Breast epithelium (tissue), 4 donors: ENCODE measurements at places on chromosomes 4 and X. TPM values are rescaled to one million over a fixed set of nuclear protein-coding genes. Genes with fewer than 3 reads are reported as not detected.

DNA sequence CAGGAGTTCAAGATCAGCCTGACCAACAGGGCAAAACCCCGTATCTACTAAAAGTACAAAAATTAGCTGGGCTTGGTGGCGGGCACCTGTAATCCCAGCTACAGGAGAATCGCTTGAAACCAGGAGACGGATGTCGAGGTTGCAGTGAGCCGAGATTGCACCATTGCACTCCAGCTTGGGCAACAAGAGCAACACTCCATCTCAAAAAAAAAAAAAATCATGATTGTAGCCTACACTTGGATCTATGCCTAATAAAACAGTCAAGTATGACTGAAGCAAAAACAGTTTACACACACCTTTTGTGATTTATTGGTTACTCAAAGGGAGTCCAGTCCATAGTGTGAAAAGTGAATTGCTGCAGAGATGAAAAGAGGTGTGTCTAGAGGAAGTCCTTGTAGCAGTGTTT, 34.7 kb upstream of the TASL start:
- no peak overlapping the region for H3K4me3 ChIP-seq
- H3K36me3 ChIP-seq: no peaks in the 10 kb centered on the region
- H3K4me1 ChIP-seq: no peaks in the 10 kb centered on the region
- no peaks in the 10 kb centered on the region for H3K27me3 ChIP-seq

DNA sequence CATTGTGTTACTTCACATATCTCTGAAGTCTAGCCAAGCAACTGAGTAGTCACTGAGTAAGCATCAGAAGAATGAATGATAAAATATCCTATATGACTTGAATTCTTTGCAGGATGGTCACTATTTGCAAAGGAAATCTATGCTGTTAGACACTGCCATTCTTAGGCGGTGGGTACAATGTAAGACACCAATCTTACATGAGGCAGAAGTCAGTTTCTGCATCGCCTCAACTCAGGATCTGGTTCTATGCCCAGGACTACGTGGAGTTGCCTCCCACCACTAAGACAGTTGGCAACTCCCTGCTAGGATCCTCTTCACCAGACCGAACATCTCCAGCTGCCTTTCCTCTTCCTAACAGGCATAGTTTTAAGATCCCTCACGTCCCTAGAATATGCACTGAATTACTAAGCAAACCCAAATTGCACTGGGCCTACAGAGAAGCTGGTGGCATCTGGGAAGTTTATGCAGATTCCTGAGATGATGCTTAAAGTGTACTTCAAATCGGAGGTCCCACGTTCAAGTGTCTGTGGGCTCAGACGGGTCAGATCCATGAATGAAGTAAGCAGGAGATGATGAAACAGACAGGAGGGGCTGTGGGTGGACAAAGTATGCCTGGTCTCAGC, 45.6 kb downstream of the SEL1L3 start:
- H3K27ac ChIP-seq: no peak overlapping the region
- H3K4me3 ChIP-seq: no peak overlapping the region
- no peaks in the 10 kb centered on the region for H3K36me3 ChIP-seq
- no peaks in the 10 kb centered on the region for H3K27me3 ChIP-seq
- no peak for DNase-seq
- H3K4me1 ChIP-seq: no peaks in the 10 kb centered on the region

The PNMA5 gene
- total RNA-seq: not detected

- DNase-seq: no peak
- no peaks in the 10 kb centered on the region for H3K36me3 ChIP-seq
- H3K4me3 ChIP-seq: no peak overlapping the region
- H3K27me3 ChIP-seq: no peaks in the 10 kb centered on the region
- no peak overlapping the region for H3K27ac ChIP-seq
Observed at GRCh38 chr4:121554382-121554781, 142.4 kb downstream of the ANXA5 start.

GRCh38 chrX:115367951-115368350, 78.4 kb downstream of the LUZP4 start:
- H3K4me1 ChIP-seq: no peaks in the 10 kb centered on the region
- DNase-seq: no peak
- peak overlapping the region; percentile 10 for H3K27ac ChIP-seq
- H3K36me3 ChIP-seq: no peaks in the 10 kb centered on the region

The GPR50 gene
- total RNA-seq: not detected

The MAGEB1 gene
- total RNA-seq: not detected

- no peaks in the 10 kb centered on the region for H3K36me3 ChIP-seq
- H3K27ac ChIP-seq: no peak overlapping the region
- peak; percentile 70 for DNase-seq
- no peaks in the 10 kb centered on the region for H3K27me3 ChIP-seq
Observed at GRCh38 chrX:70998411-70999027, 67.6 kb upstream of the SLC7A3 start.

The CHRDL1 gene
- 37.3 TPM for total RNA-seq

DNA sequence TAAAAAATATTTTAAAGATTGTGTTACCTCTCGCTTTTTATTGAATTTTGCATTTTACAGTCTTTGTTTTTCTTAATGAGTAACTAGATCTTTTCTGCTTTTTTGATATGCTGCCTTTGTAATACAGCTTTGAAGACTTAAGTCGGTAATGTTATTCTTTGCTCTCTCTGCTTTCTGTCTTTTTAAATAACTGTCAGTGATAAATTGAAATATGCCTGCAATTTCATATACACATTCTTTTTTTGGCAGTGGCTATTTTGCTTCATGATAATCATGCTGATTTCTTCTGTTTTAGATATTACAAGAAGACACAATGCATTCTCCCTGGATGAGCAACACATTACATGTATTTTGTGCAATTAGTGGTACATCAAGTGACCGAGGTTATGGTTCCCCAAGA, 42.0 kb upstream of the IL13RA1 start:
- no peaks in the 10 kb centered on the region for H3K36me3 ChIP-seq
- peaks cover 2% of the 10 kb centered on the region for H3K4me1 ChIP-seq
- H3K27ac ChIP-seq: no peak overlapping the region
- no peak for DNase-seq
- no peak overlapping the region for H3K4me3 ChIP-seq

The SPON2 gene
- total RNA-seq: 59.4 TPM

- H3K4me1 ChIP-seq: no peaks in the 10 kb centered on the region
- no peak overlapping the region for H3K4me3 ChIP-seq
- H3K36me3 ChIP-seq: no peaks in the 10 kb centered on the region
- no peak overlapping the region for H3K27ac ChIP-seq
- H3K27me3 ChIP-seq: peaks cover 4% of the 10 kb centered on the region
Observed at GRCh38 chrX:108640817-108641216, 95.5 kb downstream of the IRS4 start.

GRCh38 chr4:128846063-128846462, 36.6 kb downstream of the JADE1 start:
- DNase-seq: no peak
- no peaks in the 10 kb centered on the region for H3K4me1 ChIP-seq
- no peaks in the 10 kb centered on the region for H3K27me3 ChIP-seq
- H3K27ac ChIP-seq: no peak overlapping the region
- H3K36me3 ChIP-seq: peaks cover 11% of the 10 kb centered on the region

GRCh38 chr4:52265781-52266525, 214.8 kb downstream of the SPATA18 start:
- no peaks in the 10 kb centered on the region for H3K27me3 ChIP-seq
- H3K27ac ChIP-seq: no peak overlapping the region
- DNase-seq: no peak
- H3K4me3 ChIP-seq: no peak overlapping the region

- H3K4me3 ChIP-seq: no peak overlapping the region
- no peak for DNase-seq
- no peak overlapping the region for H3K27ac ChIP-seq
- H3K36me3 ChIP-seq: no peaks in the 10 kb centered on the region
Observed at GRCh38 chr4:37604461-37604860, 81.7 kb downstream of the RELL1 start.

DNA sequence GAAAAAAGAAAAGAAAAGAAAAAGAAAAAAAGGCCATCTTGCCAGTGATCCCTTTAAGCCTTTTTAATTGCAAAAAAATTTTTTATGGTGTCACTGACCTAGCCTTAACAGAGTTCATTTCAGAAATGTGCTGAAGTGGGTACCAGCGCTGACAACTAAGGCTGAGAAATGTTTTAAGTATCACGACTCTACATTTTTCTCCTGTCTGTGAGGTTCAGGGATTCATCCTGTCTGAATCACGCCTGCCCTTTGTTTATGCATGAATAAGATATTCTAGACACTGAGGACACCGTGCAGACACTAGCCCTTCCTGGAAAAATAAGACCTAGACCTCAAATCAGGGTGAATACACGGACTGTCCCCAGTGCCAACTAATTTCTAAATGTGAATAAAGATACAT, 154.4 kb upstream of the NOCT start:
- DNase-seq: no peak
- no peak overlapping the region for H3K4me3 ChIP-seq
- no peaks in the 10 kb centered on the region for H3K27me3 ChIP-seq

The SPANXB1 gene
- total RNA-seq: not detected

- DNase-seq: no peak
- H3K27me3 ChIP-seq: no peaks in the 10 kb centered on the region
- no peak overlapping the region for H3K4me3 ChIP-seq
Observed at GRCh38 chrX:140343226-140343868, 161.5 kb downstream of the SOX3 start.

- no peak for DNase-seq
- peaks cover 56% of the 10 kb centered on the region for H3K27me3 ChIP-seq
- H3K4me1 ChIP-seq: no peaks in the 10 kb centered on the region
- H3K4me3 ChIP-seq: no peak overlapping the region
Observed at GRCh38 chrX:40373025-40373424, 207.7 kb upstream of the ATP6AP2 start.

GRCh38 chrX:45274576-45274975, 73.9 kb upstream of the DIPK2B start:
- H3K27me3 ChIP-seq: no peaks in the 10 kb centered on the region
- H3K27ac ChIP-seq: no peak overlapping the region
- no peaks in the 10 kb centered on the region for H3K36me3 ChIP-seq
- DNase-seq: no peak

DNA sequence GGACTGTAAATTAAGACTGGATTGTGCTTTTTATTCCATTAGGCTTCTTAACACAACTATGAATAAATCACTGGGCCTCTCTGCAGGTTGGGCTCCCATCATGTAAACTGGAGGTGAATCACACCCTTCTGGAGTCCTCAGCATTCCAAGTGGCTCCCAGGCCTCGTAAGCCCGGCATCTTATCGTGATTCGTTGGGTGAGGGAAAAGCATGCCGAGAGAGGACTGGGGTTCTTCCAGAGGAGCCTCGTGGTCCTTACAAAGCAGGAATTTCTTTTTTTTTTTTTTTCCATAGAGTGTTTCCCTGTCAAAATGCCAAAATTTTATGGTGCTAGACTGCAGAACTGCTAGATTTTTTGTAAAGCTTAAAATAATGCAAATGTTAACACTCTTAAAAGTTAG, 20.0 kb downstream of the CLDN22 start:
- no peaks in the 10 kb centered on the region for H3K27me3 ChIP-seq
- no peak overlapping the region for H3K27ac ChIP-seq
- H3K4me3 ChIP-seq: no peak overlapping the region
- no peaks in the 10 kb centered on the region for H3K4me1 ChIP-seq

DNA sequence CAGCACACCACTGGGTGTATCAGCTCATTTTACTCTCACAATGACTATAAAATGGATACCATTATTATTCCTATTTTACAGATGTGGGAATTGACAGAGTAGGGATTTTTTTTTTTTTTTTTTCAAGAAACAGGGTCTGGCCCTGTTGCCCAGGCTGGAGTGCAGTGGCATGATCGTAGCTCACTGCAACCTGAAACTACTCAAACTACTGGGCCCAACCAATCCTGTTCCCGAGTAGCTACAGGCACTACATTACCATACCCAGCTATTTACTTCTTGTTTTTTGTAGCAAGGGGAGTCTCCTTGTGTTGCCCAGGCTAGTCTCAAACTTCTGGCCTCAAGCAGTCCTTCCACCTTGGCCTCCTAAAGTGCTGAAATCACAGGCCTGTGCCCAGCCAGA, 95.2 kb downstream of the LARP7 start:
- no peaks in the 10 kb centered on the region for H3K36me3 ChIP-seq
- H3K27ac ChIP-seq: no peak overlapping the region
- no peaks in the 10 kb centered on the region for H3K4me1 ChIP-seq
- no peak for DNase-seq
- no peaks in the 10 kb centered on the region for H3K27me3 ChIP-seq

DNA sequence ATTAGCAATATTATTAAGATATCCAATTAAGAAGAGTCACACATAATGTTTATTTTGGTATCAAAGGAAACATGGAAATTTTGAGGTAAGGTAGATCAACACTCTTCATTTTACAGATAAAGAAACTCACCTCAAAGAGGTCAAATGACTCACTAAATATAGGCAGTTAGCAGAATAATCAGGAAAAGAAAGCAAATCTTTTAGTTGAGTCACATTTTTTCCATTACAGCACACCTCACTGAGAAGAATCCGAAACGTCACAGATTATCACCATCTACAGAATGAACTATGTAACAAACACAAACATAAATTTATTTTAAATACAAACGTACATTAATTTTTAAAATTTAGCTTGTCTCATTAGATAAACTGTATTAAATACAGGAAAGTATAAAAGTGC, 70.1 kb downstream of the TMEM47 start:
- DNase-seq: no peak
- no peak overlapping the region for H3K27ac ChIP-seq
- no peaks in the 10 kb centered on the region for H3K36me3 ChIP-seq
- H3K4me1 ChIP-seq: no peaks in the 10 kb centered on the region

The ERAS gene
- total RNA-seq: 0.73 TPM

The BEND2 gene
- total RNA-seq: not detected

DNA sequence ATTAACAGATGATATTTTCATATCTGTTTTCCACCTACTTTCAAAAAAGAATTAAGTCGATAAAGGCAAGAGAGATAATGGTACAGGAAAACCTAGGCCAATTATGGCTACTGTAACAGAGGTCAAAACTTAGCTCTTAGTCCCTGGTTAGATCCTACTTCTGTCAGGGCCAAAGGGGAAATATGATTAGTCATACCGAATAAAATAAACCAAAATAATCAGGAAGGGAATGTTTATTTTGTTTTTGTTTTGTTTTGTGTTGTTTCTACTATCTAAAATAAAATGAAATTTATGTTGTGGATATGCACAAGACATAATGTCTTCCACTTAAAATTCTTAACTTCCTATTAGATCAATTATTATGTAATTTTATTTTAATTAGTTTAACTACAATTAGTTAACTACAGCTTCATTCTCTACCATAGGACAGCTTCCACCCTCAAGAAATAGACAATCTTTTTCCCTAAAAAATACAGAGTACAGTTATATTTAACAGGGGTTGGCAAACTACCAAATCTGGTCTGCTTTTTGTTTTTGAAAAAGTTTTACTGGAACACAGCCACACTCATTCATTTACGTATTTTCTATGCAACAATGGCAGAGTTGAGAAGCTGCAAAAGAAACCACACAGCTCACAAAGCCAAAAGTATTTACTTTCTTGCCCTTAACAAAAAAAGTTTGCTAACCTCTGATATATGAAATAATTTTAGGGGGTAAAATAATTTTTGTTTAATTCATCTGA, 25.4 kb downstream of the TMEM47 start:
- H3K27me3 ChIP-seq: no peaks in the 10 kb centered on the region
- H3K36me3 ChIP-seq: no peaks in the 10 kb centered on the region
- H3K4me1 ChIP-seq: no peaks in the 10 kb centered on the region
- no peak overlapping the region for H3K4me3 ChIP-seq
- H3K27ac ChIP-seq: no peak overlapping the region

DNA sequence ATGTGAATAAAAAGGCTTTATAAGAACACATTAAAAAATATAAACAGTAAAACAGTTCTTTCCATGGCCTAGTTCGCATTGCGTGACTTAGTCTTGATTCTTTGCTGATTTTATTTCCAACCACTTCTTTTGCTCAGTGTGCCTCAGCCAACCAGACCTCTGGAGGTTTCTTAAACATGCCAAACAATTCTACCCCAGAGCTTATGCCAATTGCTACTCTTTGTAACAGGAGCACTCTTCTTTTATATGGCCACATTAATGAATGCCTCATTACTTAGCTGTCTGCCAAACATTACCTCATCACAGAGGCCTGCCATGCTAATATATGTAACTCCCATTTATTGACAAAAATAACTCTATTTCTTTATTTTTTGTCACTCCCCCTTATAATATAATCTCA, 202.3 kb downstream of the NDST4 start:
- DNase-seq: no peak
- H3K27me3 ChIP-seq: no peaks in the 10 kb centered on the region
- no peak overlapping the region for H3K27ac ChIP-seq
